ENCODE measurements at places on chromosomes 1 and 21. TPM values are rescaled to one million over a fixed set of nuclear protein-coding genes. Genes with fewer than 3 reads are reported as not detected.

GRCh38 chr1:207097871-207098324, 6.1 kb upstream of the C4BPA start:
- DNase-seq = no peak

DNA sequence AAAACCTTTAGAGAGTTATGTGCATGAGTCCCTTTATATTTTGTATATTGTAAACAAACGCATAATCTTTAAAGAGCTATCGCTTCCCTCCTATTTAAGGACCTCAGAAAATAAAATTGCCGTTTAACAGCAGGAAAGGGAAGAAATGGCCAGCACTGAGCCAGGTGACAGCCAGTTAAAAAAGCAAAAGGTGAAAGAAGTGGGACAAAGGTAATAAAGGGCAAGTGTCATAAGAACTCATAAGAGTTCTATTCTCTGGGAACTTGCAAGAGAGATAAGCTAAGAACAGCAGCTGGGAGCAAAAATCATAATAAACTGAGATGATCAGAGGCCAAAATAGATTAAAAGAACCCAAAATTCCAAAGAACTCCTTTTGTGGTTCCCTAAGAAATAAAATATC, 520.9 kb upstream of the PKN2 start:
- DNase-seq = no peak

GRCh38 chr1:4393191-4393590, 261.2 kb upstream of the AJAP1 start:
- no peak for DNase-seq

DNA sequence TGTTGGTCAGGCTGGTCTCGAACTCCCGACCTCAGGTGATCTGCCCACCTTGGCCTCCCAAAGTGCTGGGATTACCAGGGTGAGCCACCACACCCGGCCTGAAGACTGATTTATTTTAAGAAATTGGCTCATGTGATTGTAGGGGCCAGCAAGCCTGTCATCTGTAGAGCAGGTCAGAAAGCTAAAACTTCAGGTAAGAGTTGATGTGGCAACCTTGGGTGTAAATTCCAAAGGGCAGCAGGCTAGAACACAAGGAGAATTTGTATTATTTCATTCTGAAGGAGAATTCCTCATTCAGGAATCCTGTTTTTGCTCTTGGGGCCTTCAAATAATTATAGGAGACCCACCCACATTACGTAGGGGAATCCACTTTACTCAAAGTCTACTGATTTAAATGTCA, 728.7 kb downstream of the LTN1 start:
- DNase-seq = no peak

The GPR37L1 gene
- total RNA-seq = 0.06 TPM

The LCE3E gene
- not detected for total RNA-seq

DNA sequence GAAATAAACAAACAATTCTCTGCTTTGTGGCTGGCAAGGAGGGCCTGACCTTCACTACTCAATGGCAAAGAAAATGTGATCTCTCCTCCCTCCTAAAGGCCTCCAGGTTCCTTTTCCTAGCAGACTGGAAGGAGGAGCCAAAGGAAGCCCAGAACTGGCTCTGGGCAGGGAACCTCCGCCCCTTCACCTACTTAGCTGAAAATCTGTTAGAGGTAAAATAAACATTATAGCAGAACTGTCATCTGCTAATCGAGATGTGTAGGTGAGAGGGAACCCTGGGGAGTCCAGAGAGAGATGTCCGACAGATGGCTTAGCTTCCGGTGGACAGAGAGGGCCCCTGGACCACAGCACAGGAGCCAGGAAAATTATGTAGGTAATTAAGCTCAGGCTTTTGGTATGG, 75.2 kb upstream of the KCNA3 start:
- DNase-seq = no peak

GRCh38 chr1:211783897-211784296, 46.7 kb downstream of the LPGAT1 start:
- DNase-seq = no peak

The FCRL2 gene
- total RNA-seq = 0.20 TPM

The C1orf185 gene
- total RNA-seq = not detected

- DNase-seq = no peak
Observed at GRCh38 chr1:225517697-225518096, 89.9 kb upstream of the LBR start.

The CHI3L2 gene
- 50.3 TPM for total RNA-seq

GRCh38 chr1:246801241-246802020, 77.2 kb downstream of the SCCPDH start:
- no peak for DNase-seq

The MMP23B gene
- 40.3 TPM for total RNA-seq

DNA sequence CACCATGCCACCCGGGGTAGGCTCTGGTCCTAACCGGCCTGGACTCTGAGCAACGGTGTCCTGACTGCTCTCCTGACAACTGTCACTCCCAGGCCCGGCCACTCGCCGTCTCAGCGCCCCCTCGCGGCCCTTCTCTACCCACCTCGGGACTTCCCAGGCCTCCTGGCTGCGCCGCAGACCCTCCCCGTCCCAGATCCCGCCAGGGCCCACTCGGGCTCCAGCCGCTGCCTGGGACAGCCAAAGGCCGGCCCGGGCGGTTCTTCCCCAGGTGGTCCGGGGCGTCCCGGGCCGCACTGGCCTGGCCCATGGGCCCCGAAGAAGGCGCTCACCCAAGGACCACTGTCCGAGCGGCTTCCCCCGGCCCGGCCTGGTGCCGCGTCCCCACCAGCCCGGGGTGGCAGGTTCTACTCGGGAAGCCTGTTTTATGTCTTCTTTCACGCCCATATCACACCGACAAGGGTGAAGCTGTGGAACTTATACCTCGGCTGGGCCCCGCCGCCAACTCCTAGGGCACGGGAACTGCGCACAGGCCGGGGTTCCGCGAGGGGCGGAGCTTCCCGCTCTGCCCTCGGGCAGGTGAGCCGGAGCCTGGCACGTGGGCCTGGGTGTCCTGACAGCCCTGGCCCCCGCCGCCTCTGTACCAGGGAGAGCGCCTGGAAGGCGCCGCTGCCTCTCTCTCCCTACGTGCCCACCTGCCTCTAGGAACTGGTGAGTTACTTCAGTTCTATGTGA, 138.3 kb downstream of the TTLL7 start:
- peak; percentile 93 for DNase-seq

The PCBP3 gene
- 3.8 TPM for total RNA-seq
